ENCODE measurements at places on chromosomes 16 and 17.

DNA sequence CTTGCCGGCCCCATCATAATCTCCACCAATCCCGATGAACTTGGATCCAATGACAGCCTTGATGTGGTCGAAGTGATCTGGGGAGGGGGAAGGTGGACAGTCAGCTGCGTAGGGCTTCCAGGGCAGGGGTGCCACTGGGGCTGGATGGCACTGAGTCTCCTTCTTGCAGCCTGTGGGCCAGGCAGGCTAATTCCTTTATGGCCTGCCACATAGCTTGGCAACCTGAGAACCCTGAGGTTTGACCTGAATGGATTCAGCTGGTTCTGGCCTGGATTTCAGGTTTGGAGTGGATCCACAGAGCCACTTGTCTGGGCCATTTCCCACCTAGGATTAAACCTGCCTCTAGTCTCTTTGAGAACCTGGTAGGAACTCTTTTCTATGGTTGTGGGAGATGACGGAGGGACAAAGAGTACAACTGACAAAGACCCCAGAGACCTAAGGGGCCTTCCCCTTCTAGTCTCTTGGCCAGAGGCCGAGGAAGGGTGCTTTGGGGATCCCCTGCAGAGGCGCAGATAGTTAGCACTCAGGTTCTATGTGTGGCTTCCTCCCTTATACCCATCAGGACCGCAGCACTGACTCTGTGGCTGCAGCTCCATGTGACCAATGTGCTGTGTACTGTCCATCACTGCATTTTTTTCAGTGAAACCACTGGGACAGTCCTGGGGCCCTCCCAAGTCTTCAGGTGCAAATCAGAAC, 9.2 kb upstream of the DPEP3 start:
- DNase-seq, result no peak

DNA sequence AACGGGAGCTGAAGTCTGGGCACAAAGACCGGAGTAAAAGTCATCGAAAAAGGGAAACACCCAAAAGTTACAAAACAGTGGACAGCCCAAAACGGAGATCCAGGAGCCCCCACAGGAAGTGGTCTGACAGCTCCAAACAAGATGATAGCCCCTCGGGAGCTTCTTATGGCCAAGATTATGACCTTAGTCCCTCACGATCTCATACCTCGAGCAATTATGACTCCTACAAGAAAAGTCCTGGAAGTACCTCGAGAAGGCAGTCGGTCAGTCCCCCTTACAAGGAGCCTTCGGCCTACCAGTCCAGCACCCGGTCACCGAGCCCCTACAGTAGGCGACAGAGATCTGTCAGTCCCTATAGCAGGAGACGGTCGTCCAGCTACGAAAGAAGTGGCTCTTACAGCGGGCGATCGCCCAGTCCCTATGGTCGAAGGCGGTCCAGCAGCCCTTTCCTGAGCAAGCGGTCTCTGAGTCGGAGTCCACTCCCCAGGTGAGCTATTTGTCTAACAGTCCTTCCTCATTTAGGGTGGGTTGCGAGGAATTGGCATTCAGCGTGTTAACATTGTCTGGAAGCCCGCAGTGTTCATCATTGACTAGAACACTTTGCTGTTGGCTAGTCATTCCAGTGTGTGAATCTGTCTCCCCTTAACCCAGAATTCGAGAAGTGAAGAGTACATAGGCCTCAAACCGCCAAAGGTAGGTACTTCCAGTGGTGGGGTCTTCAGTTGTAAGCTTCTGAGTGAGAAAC, 1.5 kb downstream of the CDK12 start:
- no peak for DNase-seq

GRCh38 chr16:80060470-80060869, 459.9 kb upstream of the MAF start:
- DNase-seq, result no peak

DNA sequence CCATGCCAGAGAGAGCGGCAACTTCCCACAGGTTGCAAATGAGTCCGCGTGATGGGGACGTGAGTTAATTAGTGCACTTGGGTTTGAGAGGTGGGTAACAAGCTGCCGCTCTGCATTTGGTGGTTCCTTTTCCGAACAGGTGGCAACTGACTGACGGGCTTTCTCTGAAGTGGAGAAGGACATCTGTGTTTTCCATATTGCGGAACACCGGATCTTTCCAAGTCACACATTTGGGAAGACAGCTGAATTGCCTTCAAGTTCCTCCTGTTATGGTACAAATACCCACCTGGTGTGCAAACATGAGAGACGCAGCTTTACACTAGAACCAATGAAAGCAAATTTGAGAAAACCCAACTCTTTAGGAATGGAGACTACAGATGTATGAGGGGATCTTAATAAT, 451.3 kb upstream of the ZFHX3 start:
- DNase-seq, result no peak

DNA sequence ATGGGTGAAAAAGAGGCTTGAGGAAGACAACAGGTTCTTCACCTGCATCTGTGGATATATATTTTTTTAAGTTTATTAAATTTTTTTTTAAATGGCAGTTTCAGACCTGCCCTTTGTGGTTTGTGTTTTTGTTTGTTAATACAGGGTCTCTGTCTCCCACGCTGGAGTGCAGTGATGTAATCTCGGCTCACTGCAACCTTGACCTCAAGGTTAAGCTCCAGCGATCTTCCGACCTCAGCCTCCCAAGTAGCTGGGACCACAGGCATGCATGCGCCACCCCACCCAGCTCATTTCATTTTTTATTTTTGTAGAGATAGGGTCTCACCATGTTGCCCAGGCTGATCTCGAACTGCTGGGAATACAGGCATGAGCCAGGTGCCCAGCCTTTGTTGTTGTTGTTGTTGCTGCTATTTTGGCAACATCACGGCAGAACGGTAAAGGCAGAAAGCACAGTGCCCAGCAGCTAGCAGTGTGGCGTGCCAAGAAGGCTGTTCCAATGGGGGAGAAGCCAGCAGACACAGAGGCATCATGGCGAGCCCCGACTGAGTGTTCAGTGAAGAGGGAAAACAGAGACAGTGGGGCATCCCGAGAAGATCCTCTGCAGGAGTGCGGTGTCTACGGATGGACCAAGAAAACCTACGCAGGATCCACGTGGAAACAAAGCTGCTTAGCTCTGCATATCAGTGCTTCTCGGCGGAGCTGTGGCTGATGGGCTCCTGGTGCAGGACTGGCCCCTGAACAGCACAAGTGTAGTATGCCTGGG, 19.6 kb downstream of the TMC6 start:
- no peak for DNase-seq
